ENCODE measurements at places on chromosomes 1 and 21.

DNA sequence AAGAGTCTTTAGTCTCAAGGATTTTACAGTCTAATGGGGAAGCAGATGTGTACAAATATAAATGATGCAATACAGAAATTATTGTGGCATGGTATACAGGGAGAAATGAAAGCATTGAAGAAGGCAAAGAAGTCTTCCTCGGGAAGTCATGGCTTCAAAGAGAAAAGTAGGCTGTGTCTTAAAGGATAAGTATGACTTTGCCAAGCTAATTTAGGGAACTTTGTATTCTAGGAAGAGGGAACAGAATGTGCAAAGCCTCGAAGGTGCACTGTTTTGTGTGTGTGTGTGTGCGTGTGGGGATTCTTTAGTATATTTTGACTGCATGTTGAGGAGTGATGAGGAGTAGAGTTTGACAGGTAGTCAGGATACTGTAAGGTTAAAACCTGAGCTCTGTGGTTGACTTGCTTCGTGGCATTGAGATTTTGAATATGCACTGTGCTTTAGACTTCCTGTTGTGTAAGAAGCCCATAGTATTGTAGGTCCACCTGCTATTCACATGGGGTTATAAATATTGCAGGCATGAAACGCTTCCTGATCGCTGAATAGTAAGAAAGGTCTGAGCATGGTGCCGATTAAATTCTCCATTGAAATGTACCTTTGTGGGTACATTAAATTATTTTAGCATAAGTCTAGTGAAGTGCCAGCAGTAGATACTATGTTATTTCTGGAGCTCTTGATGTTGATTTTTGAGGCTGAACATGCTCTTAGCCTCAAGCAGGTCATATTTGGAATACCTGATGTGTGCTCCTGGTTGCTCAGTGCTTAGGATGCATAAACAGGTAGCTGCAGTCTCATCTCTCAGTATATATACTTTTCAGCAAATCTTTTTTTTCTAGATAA is 8.0 kb downstream of the SMAP2 start:
- no peak for DNase-seq

DNA sequence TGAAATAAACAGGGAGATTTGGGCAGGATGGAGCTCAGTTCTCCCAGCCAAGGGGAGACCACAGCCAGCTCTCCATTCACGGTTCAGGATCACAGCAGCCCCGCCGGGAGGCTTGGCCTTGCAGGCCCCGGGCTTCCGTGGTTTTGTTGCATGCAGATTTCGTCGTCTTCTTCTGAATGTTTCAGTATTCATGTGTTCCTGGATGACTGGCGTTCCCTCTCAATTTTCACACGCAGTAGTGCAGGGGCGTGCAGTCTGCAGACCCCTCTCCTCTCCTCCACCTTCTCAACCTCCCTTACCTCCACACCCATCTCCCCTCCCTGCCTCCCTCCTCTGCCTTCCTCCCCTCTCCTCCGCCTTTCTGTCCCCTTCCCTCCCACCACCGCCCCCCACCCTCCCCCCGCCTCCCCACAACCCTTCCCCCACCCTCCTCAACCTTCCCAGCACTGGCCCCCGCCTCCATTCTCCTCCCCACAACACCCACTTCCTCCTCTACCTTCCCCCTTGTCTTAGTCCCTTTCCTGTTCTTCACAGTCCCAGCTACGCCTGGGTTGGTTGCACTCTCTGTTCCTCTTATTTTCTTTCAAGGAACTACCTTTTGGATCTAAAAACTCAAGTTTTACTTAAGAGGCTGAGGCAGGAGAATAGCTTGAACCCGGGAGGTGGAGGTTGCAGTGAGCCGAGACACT is 8.4 kb upstream of the SLC19A1 start:
- DNase-seq, result no peak

- no peak for DNase-seq
Observed at GRCh38 chr1:114011796-114012195, 32.5 kb downstream of the OLFML3 start.

GRCh38 chr1:4596486-4596885 is 57.9 kb upstream of the AJAP1 start:
- no peak for DNase-seq

DNA sequence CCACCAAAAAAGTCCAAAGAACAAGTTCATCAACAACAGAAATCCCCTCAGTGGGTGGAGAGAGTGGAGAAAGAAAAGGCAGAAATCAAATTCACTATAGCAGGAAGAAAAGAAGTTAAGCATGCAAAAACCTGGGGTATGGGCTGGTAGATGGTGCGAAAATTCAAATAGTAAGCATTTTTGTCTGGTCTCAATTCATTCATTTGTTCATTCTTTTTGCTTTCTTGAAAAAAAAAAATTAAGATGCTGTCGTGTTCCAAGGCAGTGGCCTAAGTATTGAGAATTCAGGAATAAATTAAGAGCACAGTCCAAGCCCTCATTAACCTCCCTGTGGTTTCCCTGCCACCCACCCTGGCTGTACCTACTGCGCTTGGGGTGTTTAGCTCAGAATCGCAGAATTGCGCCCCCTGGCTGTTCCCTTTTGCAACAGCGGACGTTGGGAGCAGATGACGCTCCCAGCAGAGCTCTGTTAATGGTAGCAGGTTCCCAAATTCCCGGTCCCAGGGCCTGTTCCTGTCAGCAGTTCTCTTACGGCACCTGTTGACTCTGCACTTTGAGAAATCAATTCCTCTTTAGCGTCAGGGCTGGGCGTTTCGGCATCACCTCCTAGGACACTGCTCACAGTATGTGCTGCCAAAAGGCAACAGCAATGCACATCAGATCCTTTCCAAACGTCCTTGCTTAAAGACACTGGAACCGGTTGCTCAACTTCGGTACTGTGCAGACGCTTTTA is 34.0 kb upstream of the SSX2IP start:
- no peak for DNase-seq

DNA sequence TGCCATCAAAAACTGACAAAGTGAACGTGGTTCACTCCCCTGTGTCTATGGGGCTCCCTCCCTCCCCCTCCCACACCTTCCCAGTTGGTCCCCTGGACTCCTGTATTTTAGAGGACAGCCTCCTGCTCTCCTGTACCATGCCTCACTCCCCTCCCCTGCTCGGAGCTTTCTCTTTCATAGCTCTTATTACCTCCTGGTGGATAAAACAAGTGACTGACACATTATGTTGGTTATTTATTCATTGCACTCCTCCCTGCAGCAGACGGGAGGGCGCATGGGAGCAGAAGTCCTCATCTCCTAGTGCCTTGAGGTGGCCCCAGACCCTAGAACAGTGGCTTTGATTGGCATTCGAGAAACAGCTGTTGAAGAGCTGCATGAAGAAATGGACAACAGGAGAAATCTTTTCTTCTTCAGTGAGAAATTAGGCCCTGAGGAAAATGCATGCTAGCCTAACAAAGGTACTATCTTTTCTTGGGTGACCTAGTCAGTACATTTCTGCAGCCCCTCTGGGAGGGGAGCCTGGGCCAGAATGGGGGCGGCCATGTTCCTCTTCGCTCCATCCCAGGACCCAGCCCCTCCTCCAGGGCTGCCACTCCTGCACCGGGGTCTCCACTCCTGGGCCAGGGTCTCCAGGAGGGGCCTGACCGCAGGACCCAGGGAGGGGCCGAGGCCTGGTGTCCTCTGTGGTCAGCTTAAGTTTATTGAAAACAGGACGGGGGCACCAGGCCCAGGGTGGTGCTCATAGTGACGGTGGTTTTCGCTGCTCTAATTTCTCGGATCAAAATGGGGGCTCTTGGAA is 1.2 kb upstream of the TFF1 start:
- DNase-seq, result no peak

DNA sequence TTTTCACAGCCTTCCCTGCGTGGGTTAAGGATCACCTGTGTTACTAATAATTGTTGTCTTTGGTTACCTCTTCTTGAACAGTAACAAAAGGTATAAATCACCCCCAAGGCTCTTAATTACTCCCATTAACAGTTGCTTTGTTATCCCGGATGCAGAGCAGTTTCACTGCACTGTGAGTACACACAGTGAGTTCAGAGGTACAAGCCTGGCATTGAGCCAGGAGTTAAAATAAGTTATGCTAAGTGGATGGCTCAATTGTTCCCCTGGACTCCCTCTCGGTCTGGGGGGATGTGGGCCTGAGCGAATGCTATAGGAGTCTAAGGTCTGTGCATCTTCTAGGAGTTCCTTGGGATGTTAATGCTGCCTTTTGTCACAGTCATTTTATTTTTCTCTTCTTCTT is 258.3 kb downstream of the ATG4C start:
- peak; percentile 81 for DNase-seq

DNA sequence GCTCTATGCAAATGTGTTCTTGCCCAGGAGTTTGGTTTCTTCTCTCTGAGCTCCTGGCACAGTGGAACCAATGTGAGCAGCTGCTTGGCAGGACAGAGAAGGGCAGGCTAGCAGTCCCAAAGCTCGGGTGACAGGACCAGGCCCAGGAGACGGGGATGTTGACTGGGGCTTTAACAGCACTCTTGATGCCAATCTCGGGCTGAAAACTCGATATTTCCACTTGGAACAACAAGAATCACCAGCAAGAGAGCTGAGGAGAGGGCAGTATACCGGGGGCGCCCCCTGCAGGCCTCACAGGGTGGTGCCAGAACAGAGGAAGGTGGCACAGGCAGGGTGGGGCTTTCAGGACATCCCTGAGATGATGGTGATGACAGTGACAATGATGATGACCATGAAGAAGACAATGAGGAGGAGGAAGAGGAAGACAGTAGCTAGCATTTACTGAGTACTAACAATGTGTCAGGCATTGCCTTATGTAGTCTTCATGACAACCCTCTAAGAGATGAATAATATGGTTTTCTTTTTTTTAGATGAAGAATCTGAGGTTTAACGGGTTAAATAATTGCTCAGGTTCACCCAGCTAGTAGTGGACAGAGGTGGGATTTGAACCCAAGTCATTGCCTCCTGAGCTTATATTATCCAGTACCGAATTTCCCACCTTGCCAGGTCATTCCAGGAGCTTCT is 2.7 kb upstream of the KCNJ9 start:
- DNase-seq, result no peak

DNA sequence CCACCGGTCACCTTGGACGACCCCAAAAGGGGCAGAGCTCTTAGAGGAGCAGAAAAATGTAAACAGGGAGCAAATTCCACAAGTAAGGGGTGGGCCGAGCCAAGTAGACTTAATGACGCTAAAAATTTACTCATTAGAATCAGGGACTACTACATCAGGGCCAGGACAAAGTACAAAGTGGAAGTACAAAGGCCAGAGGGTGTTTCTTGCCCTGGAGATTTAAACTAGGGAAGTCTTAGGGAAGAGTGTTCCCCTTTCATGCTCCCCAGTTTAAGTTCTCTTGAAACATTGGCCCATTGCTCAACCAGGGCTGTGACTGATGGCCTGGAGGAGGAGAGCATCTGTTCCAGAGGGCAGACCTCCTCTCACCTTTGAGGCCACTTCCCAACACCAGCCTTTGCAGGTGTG is 48.6 kb downstream of the BACH1 start:
- no peak for DNase-seq
